ENCODE measurements at places on chromosomes 12 and 14.

DNA sequence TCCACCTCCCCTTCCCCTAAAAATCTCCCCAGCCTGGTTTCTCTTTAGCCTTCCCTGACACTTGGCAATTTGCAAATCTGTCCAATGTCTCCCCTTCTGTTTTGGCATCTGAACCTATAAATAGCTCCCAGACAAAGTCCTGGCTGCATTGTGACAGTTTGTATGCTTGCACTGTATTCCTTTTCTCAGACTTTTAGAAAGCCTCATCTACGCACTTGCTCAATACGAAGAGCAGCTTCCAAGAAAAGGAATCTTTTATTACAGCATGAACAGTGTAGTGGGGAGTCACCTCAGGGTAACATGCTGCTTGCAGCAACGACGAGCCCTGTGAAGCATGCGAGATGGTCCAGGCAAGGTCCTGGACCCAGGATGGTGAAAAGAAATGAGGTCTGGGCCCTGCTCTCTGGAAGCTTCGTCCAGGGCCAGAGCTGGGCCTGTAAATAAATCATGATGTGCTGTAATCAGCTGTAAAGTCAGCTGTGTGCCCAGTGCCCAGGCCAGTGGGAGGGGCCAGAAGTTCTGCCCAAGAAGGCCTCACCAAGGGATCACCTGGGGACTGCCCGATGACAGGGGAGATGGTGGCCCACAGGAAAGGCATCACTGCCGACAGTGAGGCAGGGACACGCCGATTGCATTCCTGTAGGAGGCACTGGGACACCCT, 88.3 kb downstream of the RIN3 start:
- no peak for DNase-seq

DNA sequence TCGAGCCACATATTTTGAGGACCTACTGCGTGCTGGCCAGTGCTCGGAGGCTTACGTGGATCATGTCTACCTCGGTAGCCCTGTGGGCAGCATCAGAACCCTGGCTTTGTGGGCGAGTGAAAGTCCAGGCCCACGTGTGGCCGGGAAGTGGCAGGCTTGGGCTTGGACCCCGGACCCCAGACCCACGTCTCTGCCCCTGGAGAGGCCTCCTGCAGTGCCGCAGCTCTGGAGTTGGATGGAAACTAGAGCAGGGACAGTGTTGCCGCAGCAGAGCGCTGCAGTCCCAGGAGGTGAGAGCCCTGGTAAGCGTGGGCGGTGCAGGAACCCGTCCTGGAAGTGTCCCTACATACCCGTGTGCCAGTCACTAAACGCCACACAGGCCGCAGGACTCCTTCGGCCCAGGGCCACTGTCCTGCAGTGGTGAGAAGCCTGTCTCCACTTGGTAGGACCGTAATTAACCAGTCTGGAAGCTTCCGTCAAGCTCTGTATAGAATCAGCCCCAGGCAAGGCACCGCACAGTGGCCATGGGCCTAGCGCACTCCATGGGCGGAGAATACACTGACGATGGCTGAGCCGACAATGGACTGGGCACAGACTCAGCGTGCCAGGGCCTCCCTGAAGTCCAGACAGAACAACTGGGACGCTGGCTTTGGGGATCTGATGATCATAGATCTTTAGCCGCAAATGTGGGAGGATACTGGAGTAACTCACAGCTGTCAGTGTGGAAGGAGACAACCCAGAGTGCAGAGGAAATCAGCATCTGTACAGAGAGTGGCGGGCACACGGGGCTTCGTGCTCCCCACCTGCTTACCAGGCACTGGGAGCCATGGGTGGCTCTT, 219.5 kb downstream of the KIF26A start:
- no peak for DNase-seq

- DNase-seq: no peak
Observed at GRCh38 chr14:95498622-95499353, 17.7 kb downstream of the SYNE3 start.

- no peak for DNase-seq
Observed at GRCh38 chr12:8455727-8456360, at the start of gene CLEC6A. Gene CLEC6A, plus strand, starts transcription at chr12:8455962. Its CDS starts 150 bp downstream, at chr12:8456112.

- no peak for DNase-seq
Observed at GRCh38 chr12:28121433-28121832, 68.8 kb upstream of the CCDC91 start.

DNA sequence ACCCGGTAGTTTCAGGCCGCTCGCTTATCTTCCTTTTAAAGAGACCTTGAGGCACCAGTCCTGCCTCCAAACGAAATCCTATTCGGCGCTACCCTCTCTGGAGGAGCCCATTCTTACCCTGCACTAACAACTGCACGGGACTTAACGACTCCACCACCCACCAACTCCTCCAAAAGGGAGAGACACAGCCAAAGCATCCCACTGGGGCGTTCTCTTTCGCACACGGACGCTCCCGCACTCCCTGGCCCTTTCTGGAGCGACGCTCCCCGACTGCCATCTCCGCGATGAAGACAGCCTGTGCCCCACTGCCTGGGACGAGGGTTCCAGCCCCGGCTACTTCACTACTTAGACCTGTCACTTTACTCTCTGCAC, 650 bp downstream of the GALC start:
- no peak for DNase-seq
